Keratinocyte (primary cell): ENCODE measurements at places on chromosomes 4 and X.
A peak's percentile ranks its signal among the peaks of the same experiment; 100 is the strongest.

GRCh38 chr4:71541541-71541940 is 202.7 kb downstream of the SLC4A4 start:
- no peak for DNase-seq

DNA sequence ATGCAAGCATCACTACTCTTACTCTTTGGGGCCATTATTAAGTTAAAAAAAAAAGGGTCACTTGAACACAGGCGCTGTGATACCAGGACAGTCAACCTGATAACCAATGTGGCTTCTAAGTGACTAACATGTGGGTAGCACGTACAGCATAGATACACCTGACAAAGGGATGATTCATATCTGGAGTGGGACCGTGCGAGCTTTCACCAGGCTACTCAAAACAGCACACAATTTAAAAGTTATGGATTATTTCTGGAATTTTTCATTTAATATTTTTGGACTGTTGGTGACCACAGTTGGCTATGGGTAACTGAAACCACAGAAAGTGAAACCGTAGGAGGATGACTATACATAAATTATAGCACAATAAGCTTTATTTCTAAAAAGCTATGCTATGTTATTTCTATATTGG is 113.8 kb upstream of the STIM2 start:
- no peak for DNase-seq

- DNase-seq = no peak
These were observed 121.7 kb downstream of the RASGEF1B start for GRCh38 chr4:81350040-81350439.

- no peak for DNase-seq
These were observed 690.2 kb downstream of the FAT4 start for GRCh38 chr4:126004941-126005340.

DNA sequence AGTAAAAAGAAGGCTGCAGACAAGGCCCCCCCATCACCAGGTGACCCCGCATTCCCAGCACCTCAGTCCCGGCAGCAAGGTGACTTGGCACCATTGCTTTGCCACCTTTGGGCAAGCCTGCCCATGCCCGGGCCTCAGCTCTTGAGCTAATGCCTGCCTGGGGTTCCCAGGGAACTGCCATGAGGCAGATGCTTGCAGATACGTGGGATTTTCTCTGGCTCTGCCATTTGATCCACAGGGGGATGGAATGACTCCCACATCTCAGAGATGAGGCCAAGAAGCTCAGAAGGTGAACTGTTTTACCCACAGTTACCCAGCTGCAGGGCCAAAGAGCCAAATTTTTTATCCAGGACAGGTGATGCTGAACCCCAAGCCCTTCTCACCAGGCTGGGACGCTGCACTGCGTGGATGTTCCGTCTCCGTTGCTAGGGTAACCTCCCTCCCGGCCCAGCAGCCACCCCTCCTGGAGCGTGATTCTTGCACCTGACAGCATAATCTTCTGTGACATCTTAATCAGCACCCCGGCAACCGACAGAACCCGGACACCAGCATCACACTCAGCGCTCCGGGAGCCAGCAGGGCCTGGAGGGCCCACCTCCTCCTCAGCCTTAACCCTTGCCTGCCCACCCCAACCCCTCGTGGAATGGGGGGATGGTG is 15.7 kb upstream of the MSX1 start:
- DNase-seq = no peak

DNA sequence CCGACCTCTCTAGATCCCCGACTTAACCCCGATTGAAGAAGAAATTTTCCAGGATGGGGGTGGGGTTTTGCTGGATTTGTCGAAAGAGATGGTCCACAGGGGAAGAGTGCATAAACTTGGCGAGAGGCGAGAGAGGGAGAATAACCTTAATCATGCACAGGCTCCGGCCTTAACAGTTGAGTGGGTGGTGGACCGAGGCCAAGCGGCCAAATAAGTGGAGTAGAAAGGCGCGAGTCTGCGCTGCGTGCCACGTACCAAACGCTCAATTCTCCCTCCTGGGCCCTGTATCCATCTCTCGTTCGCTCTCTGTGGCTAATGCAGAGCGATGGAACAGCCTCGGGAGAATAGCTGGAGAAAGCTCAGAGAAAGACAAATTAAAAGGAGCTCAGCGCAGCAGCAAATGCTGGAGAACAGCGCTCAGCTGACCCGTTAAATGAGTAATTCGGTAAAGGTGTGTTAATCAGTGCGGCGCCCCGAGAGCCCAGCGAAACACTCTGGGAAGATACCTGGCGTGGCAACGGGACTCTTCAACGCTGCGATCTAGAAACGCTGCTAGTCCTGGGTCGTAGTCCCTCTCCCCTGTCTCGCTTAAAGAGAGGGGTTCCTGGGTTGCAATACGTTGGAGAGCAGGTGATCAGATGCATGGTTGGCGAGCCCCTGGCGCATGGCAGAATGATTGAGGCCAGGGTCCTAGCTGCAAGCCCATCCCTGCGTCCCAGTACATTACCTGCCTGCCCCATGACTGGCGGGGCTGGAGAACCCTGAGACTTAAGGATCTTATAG is 887 bp upstream of the IL1RAPL2 start:
- no peak for DNase-seq

GRCh38 chrX:15207994-15208393 is 61.9 kb downstream of the ASB9 start:
- no peak for DNase-seq

DNA sequence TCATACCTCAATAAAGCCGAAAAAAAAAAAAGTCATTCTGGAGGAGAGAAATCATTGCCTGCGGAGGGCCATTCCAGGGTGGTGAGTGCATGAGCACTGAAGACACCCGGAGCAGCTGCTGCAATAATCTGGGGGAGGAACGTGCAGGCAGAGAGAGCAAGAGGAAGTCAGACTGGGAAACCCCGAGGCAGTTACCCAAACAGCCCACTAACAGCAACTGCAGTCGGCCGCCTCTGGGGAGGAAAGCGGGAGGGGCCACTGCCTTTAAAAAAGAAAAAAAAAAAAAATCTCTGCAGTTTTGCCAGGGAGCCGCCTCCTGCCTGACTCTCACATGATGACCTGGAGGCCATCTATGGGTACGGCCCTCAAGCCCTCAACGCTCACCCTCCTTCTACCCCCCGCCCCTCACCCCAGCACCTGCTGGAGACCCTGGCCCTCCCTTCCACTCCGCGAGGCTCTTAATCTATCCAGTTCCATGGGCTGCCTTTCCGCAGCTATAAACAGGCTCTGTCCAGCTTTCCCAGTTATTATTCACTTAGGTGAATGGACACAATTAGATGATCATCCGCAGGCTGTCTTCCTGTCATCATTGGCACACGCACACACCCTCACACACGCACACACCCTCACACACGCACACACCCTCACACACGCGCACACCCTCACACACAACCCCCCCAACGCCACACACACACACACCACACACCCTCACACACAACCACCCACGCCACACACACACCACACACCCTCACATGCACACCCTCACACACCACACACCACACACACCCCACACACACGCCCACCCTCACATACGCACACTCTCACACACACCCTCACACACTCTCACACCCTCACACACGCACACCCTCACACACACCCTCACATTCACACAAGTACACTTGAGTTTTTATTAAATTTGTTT is 3.4 kb upstream of the AVPR2 start:
- peak; percentile 60 for DNase-seq

DNA sequence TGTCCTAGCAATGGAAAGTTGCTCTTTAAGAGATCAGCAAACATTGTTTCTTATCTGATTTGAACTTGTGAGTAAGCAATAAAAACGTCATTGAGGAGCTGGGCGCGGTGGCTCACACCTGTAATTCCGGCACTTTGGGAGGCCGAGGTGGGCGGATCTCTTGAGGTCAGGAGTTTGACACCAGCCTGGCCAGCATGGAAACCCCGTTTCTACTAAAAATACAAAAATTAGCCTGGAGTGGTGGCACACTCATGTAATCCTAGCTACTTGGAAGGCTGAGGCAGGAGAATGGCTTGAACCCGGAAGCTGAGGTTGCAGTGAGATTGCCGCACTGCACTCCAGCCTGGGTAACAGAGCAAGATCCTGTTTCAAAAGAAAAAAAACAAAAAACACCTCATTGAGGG is 11.2 kb upstream of the PLAC8 start:
- DNase-seq = no peak

GRCh38 chr4:84799318-84799717 is 167.2 kb downstream of the WDFY3 start:
- no peak for DNase-seq

- no peak for DNase-seq
These were observed 263.4 kb downstream of the GRIA3 start for GRCh38 chrX:123447506-123447905.

DNA sequence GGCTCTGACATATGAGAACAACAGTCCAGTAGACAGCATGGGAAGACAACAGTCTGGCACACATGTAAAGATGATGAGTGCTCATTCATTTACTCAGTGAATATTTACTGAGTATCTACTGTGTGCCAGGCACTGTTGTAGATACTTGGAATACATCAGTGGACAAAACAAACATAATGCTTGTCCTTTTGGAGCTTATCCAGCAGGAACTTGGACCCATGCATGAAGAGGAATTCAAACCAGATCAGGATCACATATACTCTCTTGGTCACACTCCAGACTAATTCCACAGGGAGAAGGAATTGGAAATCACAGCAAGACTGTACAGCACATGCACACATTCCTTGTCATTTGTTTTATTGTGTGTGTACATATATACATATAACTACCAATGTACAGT is 217.6 kb upstream of the TTC29 start:
- DNase-seq = no peak

DNA sequence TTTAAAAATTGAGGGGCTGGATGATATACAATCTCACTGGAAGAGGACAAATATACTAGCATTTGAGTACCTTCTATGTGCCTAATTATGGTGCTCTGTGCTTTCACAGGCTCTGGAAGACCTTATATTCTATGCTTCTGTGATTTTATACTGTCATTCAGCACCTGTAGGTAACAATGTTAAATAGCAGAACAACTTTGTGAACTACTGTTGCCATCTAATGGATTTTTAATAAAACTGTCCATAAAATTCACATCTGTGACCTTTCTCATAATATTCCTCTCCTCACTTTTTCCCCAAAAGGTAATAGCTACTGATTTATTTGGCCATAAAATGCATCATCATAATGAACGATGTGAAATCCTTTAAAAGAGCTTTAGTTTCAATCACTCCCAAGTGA is 21.9 kb downstream of the POU3F4 start:
- no peak for DNase-seq

- no peak for DNase-seq
These were observed 53.3 kb upstream of the PASD1 start for GRCh38 chrX:151510203-151510602.

DNA sequence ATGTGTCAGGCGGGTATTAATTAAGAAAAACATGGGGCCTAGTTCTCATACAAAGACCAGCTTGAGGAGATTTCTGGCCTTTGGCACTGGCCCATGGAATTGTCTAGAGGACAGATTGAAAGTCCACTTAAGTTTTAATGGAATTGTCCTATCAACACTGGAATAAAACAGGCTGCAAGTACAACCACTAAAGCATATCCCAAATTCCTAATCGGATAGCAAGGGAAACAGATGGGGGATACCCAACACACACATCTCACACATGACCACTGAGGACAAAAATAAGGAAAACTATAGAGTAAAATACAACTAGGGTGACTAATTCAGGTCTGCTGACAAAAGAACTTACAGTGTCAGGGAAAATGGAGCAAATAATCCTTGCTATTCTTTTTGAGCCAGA is 167.8 kb downstream of the GASK1B start:
- no peak for DNase-seq

DNA sequence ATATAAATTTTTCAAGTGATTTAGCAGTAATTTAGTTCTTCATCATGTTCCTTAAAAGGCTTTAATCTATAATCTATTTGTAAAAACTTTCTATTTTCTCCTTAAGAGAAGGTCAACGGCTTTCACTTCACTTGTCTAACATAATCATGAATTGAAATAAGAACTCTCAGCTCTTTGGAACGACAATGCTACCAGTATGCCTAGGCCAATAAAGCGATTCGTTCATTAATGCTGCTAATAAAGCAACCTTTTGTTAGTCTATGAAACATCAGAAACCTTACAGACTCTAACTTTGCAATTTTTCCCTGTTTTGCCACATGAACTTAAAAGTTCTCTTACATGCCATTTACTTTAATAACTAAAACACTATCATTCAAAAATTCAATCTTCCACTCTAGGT is 47.6 kb downstream of the FBXW7 start:
- DNase-seq = no peak

GRCh38 chr4:76197971-76198410 is 15.6 kb downstream of the SCARB2 start:
- DNase-seq = no peak

DNA sequence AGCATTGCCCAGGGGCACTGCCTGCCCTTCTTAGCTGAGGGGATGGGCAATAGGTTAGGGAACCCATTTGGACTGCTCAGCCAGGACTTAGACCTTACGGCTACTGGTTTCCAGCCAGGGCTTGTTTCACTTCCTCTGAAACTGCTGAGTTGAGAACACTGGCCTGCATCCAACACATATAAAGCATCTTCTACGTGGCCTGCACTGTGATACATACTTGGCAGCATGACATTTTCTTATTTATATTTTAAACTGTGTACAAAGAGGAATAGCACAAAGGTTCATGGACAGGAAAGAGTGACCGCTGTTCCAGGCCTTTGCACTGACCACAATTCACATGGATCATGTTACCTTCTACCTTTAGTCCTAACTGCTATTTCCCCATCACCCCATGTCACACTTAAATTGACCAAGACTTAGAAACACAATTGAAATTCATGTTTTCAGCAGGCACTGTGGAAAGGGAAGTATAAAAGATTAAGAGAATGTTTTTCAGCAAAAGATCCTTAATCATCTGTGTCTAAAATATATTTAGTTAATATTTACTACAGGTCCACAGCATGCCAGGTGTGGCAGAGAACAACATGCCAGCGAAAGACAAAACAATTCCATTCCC is 43.7 kb downstream of the NLGN4X start:
- DNase-seq = no peak

DNA sequence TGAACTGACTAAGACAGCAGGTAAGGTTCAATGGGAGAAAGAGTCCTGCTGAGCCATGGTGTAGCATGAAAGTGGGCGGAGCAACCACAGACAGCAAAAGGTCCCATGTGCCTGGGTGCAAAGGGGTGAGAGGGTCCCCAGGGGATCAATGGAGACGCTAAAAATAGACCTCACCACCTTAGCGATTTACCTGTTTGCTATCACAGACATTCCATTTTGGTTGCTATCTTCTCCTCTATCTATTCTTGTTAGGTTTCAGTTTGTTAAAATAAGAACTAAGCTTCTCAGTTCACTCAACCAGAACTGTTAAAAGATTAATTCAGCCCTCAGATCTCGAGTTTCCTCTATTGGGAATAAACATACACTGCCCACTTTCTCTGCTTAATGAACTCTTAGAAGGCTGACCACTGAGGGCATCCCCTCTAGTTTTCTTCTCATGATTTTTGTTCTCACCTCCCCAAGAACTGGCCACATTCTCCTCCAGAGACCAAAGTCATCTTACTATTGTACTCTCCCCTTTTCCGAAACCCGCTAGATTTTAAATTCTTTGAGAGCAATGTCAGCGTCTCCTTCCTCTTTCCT is 136.7 kb downstream of the PARM1 start:
- no peak for DNase-seq

- no peak for DNase-seq
These were observed 27.5 kb upstream of the OTUD4 start for GRCh38 chr4:145207934-145208333.
